Urothelium cell line (cell line): ENCODE measurements at places on chromosomes 3 and 15.

DNA sequence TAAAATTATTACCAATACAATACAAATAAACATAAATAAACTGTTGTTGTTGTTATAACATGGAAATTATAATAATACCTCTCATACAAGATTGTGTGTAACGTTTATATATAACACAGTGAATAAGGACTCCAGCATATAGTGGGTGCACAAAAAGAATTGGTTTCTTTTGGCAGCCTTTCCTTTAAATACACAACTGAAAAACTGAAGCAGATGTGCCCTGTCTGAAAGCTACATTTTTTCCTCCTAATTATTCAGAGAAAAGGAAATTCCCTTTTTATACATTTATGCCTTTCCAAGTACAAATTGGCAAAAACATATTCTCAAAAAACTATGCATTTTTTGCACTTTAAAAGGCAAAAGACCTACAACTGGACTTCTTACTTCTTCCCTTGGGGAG, 928.9 kb upstream of the NR2F2 start:
- no peak for DNase-seq

DNA sequence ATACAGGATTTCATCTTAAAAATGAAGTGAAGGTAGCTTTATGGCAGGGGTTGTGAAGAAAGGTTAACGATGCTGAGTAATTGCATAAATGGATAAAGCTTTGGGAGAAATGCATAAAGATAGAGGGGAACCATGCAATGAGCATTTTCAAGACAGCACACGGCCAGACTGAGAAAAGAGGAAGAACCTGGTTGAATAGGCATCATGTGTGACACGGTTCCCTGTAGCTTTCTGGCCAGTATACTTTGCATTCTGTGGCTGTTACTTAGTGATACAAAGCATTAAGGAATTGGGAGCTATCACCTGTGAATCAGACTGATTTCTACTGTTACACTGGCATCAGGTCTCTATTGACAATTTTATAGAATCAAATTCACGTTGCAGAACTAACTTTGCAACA, 33.3 kb downstream of the NR2C2 start:
- DNase-seq = no peak

- DNase-seq = no peak
These were observed 20.2 kb downstream of the SIN3A start for GRCh38 chr15:75431270-75431669.

GRCh38 chr3:139189943-139190342, 145.3 kb upstream of the PRR23C start:
- no peak for DNase-seq
